Testis (tissue), 5 donors: ENCODE measurements at places on chromosomes 11 and 22.
A peak's percentile ranks its signal among the peaks of the same experiment; 100 is the strongest.

- H3K36me3 ChIP-seq: no peaks in the 10 kb centered on the region
- no peak overlapping the region for H3K4me3 ChIP-seq
- peak overlapping the region; percentile 7 for H3K27ac ChIP-seq
- no peak for DNase-seq
Observed at GRCh38 chr11:86932924-86933875, 22.0 kb downstream of the FZD4 start.

GRCh38 chr11:122339436-122340060, 223.5 kb upstream of the BLID start:
- H3K36me3 ChIP-seq: no peaks in the 10 kb centered on the region
- H3K27me3 ChIP-seq: no peaks in the 10 kb centered on the region
- H3K4me3 ChIP-seq: no peak overlapping the region

GRCh38 chr11:12792590-12792989, 118.4 kb downstream of the TEAD1 start:
- H3K27me3 ChIP-seq: no peaks in the 10 kb centered on the region
- no peak overlapping the region for H3K27ac ChIP-seq
- H3K36me3 ChIP-seq: no peaks in the 10 kb centered on the region
- H3K4me1 ChIP-seq: no peaks in the 10 kb centered on the region
- DNase-seq: no peak

DNA sequence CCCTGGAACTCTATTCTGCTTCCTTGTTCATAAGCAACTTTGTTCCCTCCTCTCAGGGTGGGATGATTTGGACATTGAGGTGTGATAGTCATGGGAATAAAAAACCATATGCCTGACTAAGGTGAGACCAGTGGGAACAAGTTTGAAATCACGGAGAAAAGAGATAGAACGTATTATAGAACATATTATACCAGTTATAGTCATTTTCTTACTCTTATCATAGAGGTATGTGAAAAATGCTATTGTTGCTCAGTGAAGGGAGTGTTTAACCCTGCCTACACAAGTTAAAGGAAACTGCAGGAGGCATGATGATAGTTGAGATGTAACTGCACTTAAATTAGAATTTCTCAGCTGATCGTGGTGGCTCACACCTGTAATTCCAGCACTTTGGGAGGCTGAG, 15.5 kb downstream of the OR6Q1 start:
- no peaks in the 10 kb centered on the region for H3K36me3 ChIP-seq
- H3K27me3 ChIP-seq: no peaks in the 10 kb centered on the region
- no peak overlapping the region for H3K4me3 ChIP-seq

DNA sequence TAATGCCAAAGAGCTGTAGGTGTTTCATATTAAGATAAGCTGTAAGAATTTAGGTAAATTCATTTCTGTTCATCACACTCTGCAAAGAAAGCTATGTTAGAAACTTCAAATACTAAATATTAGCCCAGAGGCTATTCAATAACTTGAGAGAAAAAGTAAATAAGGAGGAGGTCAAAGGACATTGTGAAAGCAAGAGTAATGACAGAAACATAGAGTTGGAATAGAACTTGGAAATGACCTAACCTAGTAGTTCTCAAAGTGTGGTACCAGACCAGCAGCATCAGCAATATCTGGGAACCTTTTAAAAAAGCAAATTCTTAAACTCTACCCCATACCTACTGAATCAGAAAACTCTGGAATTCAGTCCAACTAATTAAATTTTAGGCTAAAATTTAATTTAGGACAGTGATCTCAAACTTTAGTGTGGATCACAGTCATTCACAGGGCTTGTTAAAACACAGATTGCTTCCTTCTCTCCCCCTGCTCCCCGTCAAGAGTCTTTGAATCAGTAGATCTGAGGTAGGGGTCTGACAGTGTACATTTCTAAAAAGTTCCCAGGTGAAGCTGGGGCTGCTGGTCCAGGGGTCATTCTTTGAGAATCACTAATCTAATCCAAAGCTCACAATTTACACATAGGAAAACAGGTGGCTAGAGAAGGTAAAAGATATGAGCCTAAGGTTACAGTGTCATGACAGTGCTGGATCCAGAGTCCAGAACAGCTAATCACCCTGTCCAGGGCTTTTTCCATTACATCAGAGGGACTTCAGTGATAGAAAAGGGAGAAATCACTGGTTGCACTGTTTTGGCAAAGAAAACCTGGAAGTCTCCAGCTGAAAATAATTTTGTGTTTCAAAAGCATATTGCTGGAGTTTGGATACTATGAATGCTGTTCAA, 241.1 kb downstream of the SOX6 start:
- no peak overlapping the region for H3K4me3 ChIP-seq
- DNase-seq: no peak
- no peaks in the 10 kb centered on the region for H3K27me3 ChIP-seq
- no peak overlapping the region for H3K27ac ChIP-seq
- H3K36me3 ChIP-seq: no peaks in the 10 kb centered on the region

DNA sequence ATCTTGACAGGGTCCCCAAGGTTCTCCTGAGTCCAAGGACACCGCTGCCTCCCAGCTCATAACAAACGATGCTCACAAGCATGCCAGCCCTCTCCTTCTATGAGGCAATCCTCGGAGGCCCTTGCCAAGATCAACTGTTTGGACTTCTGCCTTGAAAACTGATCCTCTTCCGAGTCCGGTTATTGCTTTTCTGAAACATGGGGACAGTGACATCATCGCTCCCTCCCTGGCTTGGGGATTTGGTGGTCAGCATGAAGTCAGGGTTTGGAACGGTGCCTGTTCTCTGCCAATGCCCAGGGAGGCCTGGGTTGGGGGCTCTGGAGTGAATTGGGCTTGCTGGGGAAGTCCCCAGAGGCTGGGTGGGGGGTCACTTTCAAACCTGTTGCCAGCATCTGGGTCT, 149.3 kb downstream of the FBXO7 start:
- H3K27ac ChIP-seq: no peak overlapping the region
- H3K27me3 ChIP-seq: no peaks in the 10 kb centered on the region
- peak; percentile 43 for DNase-seq
- H3K36me3 ChIP-seq: no peaks in the 10 kb centered on the region

DNA sequence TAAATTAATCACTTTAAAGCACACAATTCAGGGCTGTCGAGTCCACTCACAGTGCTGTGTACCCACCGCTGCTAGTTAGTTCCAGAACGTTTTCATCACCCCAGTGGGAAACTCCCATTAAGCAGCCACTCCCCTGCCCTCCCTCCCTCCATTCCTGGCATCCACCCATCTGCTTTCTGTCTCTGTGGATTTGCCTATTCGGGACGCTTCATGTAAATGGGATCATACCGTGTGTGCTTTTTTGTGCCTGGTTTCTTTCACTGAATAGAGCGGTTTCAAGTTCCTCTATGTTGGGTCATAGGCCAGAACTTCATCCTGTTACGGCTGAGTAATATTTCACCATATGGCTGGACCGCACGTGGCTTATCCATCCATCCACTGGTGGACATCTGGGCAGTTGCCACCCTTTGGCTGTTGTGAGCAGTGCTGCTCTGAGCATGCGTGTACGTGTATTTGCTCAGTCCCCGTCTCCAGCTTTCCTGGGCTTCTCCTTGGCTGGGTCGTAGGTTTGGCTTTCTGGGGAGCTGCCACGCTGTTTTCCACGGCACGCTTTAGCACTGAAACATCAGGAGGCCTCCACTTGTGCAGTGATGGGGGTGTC, 30.1 kb downstream of the ARHGAP8 start:
- no peaks in the 10 kb centered on the region for H3K4me1 ChIP-seq
- H3K27me3 ChIP-seq: no peaks in the 10 kb centered on the region
- no peak overlapping the region for H3K4me3 ChIP-seq
- H3K36me3 ChIP-seq: no peaks in the 10 kb centered on the region

DNA sequence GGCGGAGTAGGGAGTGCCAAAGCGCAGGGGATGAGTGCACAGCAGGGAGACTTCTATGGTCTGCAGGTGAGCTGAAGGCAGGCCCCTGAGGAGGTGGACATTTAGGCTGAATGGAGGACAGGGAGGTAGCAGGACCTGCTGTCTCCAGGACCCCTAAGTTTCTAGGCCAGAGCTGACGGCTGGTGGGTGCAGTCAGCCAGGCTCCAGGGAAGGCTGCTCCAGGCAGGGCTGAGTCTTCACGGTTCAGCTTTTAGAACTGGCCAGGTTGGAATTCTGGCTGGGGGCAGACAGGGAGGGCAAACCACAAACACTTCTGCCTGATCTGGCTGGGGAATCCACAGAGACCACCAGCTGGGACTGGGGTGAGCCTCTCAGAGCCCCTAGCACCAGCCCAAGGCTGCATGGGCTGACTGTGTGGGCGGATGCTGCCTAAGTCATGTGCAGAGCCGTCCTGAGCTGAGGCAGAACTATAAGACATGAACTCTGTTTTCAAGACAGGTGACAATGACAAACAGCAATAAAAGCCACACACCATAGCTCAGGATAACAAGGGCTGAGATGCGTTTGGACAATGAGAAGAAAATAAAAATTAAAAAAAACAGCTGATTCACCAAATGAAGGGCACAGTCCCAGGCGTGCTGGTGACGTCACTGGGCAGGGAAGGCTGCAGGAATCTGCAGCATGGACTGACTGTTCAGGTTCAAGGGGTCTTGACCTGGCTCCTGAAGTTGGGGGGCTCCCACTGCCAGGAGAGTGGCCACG, 10.4 kb upstream of the MALAT1 start:
- H3K36me3 ChIP-seq: no peaks in the 10 kb centered on the region
- DNase-seq: no peak
- H3K27ac ChIP-seq: peak overlapping the region; percentile 96
- peaks cover 67% of the 10 kb centered on the region for H3K4me1 ChIP-seq
- H3K27me3 ChIP-seq: no peaks in the 10 kb centered on the region
- no peak overlapping the region for H3K4me3 ChIP-seq

DNA sequence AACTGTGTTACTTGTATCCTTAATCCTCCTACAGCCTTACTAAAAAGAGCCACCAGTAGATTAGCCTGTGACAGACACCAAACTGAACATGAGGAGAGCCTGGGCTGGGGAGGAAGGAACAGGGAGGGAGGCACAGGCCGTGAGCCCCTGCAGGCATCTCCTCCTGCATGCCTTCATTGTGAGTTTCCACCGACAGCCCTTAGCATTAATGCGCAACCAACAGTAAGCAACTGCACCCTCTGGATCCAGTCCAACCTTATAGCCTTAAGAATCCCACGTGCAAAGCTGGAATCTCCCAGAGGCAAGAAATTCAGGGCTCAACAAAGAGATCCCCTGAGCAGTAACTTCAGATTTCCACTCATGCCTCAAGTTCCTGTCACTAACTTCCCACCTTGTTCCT, 84.6 kb downstream of the ETS1 start:
- peaks cover 23% of the 10 kb centered on the region for H3K4me1 ChIP-seq
- H3K36me3 ChIP-seq: no peaks in the 10 kb centered on the region
- no peak overlapping the region for H3K27ac ChIP-seq
- no peaks in the 10 kb centered on the region for H3K27me3 ChIP-seq

DNA sequence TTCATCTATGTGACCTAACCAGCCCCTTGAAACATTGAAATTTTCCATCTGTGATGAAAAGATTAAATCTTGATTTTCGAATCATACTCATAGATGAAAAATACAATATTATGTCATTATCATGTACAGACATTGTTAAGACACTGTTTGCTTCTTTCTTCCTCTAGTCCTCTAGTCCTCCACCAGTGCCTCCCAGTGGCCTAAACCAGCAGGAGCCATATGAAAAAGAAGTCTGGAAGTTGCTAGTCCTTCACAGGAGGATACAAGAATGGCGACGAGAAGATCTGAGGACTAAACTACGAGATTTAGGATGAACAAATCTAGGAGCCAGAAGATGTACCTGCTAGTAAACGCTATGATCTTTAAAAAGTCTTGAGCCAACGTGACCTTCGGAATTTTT, 134.1 kb downstream of the SLC17A6 start:
- no peak for DNase-seq
- H3K4me1 ChIP-seq: no peaks in the 10 kb centered on the region
- H3K4me3 ChIP-seq: no peak overlapping the region
- H3K36me3 ChIP-seq: no peaks in the 10 kb centered on the region
- no peak overlapping the region for H3K27ac ChIP-seq
- no peaks in the 10 kb centered on the region for H3K27me3 ChIP-seq

DNA sequence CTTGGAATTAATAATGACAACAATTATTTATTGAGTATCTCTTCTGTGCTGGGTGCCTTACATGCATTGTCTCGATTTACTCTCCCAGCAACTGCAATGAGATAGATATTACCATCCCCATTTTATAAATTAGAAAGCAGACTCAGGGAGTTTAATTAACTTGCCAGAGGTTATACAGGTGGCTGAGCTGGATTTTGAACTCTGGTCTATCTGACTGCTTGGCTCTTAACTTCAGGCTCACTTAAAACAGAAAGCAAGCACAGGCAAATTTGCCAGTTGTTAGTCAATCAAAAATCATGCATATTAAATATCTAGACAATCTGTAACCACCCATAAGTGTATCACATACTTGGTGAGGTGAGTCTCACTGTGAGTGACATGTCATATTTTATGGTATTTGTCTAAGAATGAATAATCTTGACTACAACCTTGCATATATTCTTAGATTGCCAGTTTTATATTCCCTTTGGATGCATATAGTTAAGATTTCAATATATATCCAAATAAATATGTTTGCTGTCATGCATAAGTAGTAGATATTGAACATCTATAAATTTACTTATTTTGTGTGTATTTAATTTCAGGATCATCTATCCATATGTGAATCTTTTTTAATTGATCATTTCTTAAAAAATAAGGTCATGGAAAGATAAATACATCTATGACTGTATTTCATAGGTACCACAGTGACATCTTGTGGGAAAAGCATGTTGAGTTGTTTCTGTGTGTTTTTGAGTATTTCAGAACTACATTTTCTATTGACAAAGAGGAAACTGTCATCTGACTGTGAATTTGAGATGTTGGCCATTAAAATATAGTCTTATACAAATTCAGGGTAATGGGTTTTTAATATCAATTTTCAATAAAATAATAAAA, 112.0 kb upstream of the ARHGAP42 start:
- no peak overlapping the region for H3K27ac ChIP-seq
- H3K4me3 ChIP-seq: no peak overlapping the region
- no peaks in the 10 kb centered on the region for H3K36me3 ChIP-seq
- no peaks in the 10 kb centered on the region for H3K4me1 ChIP-seq
- H3K27me3 ChIP-seq: no peaks in the 10 kb centered on the region
- DNase-seq: no peak

- H3K4me1 ChIP-seq: no peaks in the 10 kb centered on the region
- no peaks in the 10 kb centered on the region for H3K27me3 ChIP-seq
- peak within 1 kb of the TSS; percentile 46 for H3K4me3 ChIP-seq
- H3K36me3 ChIP-seq: no peaks in the 10 kb centered on the region
- DNase-seq: peak; percentile 44
- H3K27ac ChIP-seq: peak within 1 kb of the TSS; percentile 73
Observed at GRCh38 chr11:111512296-111513239, at the start of gene BTG4. Gene BTG4 (minus strand): TSS chr11:111512386. CDS start chr11:111498776, 13,610 bp downstream.

DNA sequence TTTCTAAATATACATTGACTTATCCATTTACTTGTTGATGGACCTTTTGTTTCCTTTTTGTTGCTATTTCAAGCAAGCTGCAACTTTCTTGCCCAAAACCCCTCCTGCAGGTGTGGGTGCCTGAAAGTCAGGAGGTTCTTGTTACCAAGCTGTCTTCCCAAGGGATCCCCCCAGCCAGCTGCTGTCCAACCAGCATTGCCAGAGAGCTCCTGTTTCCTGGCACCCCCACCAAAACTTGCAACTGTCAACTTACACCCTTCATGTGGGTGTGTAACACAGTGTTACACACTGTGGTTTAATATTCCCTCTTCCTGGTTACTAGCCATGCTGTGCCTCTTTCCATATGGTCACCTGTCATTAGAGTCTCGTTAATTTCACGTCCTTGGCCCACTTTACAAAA, 1.6 kb upstream of the KRTAP5-1 start:
- no peaks in the 10 kb centered on the region for H3K4me1 ChIP-seq
- no peaks in the 10 kb centered on the region for H3K36me3 ChIP-seq

- H3K4me1 ChIP-seq: no peaks in the 10 kb centered on the region
- DNase-seq: no peak
- H3K27me3 ChIP-seq: no peaks in the 10 kb centered on the region
- H3K36me3 ChIP-seq: no peaks in the 10 kb centered on the region
Observed at GRCh38 chr11:91850533-91851275, 373.9 kb upstream of the FAT3 start.

- H3K36me3 ChIP-seq: no peaks in the 10 kb centered on the region
Observed at GRCh38 chr11:33892906-33893594, 1.2 kb upstream of the LMO2 start.
